Placental epithelial cell (primary cell): ENCODE measurements at places on chromosomes 1 and 21. TPM values are rescaled to one million over a fixed set of nuclear protein-coding genes. Genes with fewer than 3 reads are reported as not detected.

AQP10 gene
- total RNA-seq = not detected in 2 replicates

PRAMEF8 gene
- not detected in 2 replicates for total RNA-seq

DENND1B gene
- 28.7 and 39.3 TPM in 2 replicates for total RNA-seq

PTGFRN gene
- total RNA-seq = 71.8 and 153 TPM in 2 replicates

CADM3 gene
- total RNA-seq = not detected in 2 replicates

ELOA gene
- total RNA-seq = 30.6 and 42.2 TPM in 2 replicates

NPL gene
- total RNA-seq = 1.2 and 1.3 TPM in 2 replicates

REN gene
- total RNA-seq = not detected in 2 replicates

ETV3L gene
- total RNA-seq = not detected in 2 replicates

GJC2 gene
- total RNA-seq = 0.79 and 2.1 TPM in 2 replicates

RNU1-2 gene
- under 0.01 TPM in 2 replicates for total RNA-seq

BEND5 gene
- total RNA-seq = not detected in 2 replicates

ZCCHC17 gene
- 24.2 and 26.3 TPM in 2 replicates for total RNA-seq

MFAP2 gene
- 132 and 185 TPM in 2 replicates for total RNA-seq
